ENCODE measurements at places on chromosomes 11 and 22.

DNA sequence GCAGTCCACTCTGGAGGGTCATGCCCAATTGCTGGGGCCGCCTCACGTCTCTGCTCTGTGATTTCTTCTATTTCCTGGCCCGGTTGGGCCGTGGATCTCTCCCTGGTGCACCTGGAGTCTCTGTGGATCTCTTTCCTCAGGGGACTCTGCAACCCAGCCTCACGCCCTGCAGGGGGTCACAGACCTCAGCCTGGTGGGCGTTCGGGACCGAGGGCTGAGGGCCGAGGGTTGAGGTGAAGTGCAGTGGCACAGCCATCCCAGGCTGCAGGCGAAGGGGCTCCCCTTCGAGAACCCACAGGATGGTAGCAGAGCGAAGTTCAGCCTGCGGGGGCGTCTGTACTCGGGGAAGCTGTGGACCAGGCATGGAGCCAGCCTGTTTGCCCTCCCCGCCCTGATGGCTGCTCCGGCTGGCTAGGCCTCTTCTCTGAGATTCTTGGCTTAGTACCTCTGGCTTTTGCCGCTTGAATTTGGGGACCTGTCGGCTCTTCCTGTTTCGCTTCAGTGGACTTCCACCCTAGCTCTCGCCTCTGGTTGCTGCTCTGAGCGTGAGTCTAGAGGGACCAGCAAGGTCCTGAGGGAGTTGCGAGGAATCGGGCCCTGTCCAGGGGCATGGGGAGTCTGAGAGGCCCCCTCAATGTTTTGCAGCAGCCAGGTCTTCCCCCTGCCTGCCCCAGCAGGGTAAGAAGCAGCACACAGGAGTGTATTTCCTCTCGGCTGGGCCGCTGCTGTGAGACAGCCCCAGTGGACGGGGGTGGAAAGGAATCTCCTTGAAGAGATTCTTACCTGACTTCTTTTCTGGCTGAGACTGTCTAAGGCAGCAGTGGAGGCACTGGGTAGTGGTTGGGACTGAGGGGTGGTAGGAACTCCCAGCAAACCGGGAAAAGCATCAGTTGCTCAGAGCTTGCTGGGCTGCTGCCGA is 140.8 kb downstream of the TBC1D22A start:
- no peak for DNase-seq

- no peak for DNase-seq
These were observed 2.7 kb downstream of the RNH1 start for GRCh38 chr11:504053-504993.

GRCh38 chr11:64136765-64137441 is 29.0 kb downstream of the MACROD1 start:
- no peak for DNase-seq

DNA sequence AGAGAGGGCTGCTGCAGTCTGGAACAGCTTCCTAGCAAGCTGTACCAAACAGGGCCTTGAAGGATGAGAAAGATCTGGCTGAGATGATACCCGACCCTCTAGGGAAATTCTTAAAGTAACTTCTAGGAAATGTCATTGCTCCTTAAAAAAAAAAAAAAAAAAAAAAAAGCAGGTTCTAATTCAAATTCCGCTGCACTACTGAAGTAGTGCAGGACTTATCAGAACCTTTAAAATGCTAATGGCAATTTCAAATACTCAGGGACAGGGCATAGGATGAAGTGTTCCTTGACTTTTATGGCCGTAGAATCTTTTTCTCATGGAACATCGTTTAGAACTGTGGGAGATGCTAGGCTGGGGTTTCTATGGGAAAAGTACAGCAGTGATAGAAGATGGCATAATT is 13.1 kb downstream of the MIAT start:
- DNase-seq, result no peak

DNA sequence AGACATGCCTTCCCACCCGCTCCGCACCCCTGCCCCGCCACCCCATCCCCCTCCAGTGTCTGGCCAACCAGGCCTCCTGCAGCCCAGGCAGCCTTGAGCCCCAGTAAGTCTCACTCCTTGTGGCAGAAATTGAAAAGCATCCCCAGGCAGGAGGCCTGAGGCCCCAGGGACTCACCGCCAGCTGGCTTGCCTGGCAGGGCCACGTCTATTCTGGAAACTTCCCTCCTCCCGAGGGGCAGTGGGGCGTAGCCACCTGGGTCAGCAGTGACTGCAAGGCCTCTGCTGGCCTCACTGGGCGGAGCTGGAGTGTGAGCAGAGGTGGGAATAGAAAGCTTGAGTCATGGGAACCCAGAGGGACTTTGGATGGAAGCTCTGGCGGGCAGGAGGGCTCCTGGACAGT is 26.3 kb downstream of the ANO1 start:
- no peak for DNase-seq
